ENCODE measurements at places on chromosomes 3 and 15.

DNA sequence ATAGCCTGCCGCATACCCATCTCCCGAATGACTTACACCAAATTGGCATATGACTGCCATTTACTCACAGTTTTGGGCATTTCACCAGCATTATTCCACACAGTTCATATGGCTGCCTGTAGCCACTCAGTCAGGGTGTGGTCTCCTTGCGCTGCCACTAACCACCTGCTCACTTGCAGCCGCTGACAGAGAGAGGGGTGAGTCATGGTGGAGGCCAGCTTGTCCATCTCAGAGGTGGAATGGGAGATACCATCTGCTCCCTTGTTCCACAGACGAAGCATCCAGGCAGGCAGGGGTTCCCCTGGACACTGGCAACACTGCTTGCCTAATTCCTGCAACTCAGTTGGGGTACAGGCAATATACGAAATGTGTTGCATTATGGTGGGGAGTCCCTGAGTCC, 15.6 kb downstream of the CCRL2 start:
- no peak for DNase-seq

GRCh38 chr3:436053-436452, 239.5 kb downstream of the CHL1 start:
- no peak for DNase-seq

- no peak for DNase-seq
These were observed 33.3 kb downstream of the RLBP1 start for GRCh38 chr15:89187986-89188514.

DNA sequence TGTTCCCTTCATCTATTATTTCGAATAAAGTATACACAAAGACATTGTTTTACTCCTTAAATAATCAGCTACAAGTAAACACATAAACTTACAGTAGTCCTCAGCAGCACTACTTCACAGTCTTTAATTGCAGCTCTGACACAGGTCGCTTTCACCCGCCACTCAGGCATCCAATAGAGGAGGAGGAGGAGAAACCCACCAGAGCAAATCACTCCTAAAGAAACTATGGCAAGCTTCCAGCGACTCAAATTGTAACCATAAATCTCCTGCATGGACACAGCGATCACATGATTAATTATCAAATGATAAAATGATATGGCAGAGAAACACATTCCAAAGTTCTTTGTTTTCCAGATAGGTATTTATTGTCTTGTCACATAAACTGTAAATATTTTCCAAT, 26.2 kb downstream of the ATP13A3 start:
- DNase-seq, result no peak

GRCh38 chr3:46860810-46861604, 2.2 kb downstream of the MYL3 start:
- no peak for DNase-seq

GRCh38 chr3:49775538-49775937, 10.8 kb downstream of the IP6K1 start:
- no peak for DNase-seq

DNA sequence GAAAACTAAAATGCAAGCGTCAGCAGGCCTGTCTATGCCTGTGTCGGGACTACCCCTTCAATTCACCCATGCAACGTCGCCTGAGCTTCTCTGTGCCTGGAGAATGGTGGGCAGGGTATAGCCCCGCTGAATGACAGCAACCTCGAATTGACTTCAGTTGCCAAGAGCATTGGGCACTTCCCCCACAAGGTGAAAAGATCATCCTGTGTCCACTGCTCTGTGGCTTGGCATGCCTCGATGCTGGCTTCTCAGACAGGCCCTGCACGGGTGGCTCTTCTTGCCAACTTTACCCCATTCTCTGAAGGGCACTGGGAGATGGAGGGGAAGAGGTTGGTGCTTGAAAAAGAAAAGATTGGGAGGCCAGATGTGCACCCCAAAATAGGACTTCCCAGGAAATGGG, 3.3 kb downstream of the SLC6A1 start:
- no peak for DNase-seq

Data from stimulated activated CD8-positive, alpha-beta memory T cell treated with anti-CD3 and anti-CD28 coated beads, Interleukin-4, amount 100 ng/mL, for 4 hours (primary cell).